ENCODE measurements at places on chromosomes 6 and 20.

DNA sequence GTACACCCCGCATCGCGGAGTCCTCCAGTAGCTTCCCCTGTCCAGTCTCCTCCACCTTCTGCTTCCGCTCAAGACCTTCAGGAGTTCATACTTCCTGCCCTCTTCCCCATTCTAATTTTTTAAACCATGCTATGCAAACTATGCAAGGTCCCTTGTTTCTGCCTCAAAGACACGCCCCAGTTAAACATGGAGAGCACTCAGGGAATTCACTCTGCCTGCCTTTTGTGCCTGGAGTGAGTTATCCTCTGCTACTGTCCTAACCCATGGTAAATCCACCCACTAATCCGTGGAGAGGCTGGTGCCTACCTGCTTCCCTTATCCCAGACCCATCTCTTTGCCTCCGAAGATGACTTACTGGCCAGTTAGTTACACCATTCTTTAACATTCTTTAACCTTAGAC lies 473.7 kb upstream of the JARID2 start:
- DNase-seq = no peak

DNA sequence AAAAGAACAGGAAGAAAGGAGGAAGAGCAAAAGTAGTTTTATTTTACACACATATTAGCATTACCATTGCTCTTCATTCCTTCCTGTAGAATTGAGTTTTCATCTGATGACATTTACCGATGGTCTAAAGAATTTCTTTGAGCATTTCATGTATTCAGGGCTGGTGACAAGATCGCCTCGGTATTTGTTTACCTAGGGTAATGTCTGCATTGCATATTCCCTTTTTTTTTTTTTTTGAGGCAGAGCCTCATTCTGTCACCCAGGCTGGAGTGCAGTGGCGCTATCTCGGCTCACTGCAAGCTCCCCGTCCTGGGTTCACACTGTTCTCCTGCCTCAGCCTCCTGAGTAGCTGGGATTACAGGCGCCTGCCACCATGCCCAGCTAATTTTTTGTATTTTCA lies 19.3 kb downstream of the RAB22A start:
- no peak for DNase-seq

GRCh38 chr6:133632206-133632605 lies 256.7 kb upstream of the TCF21 start:
- no peak for DNase-seq

DNA sequence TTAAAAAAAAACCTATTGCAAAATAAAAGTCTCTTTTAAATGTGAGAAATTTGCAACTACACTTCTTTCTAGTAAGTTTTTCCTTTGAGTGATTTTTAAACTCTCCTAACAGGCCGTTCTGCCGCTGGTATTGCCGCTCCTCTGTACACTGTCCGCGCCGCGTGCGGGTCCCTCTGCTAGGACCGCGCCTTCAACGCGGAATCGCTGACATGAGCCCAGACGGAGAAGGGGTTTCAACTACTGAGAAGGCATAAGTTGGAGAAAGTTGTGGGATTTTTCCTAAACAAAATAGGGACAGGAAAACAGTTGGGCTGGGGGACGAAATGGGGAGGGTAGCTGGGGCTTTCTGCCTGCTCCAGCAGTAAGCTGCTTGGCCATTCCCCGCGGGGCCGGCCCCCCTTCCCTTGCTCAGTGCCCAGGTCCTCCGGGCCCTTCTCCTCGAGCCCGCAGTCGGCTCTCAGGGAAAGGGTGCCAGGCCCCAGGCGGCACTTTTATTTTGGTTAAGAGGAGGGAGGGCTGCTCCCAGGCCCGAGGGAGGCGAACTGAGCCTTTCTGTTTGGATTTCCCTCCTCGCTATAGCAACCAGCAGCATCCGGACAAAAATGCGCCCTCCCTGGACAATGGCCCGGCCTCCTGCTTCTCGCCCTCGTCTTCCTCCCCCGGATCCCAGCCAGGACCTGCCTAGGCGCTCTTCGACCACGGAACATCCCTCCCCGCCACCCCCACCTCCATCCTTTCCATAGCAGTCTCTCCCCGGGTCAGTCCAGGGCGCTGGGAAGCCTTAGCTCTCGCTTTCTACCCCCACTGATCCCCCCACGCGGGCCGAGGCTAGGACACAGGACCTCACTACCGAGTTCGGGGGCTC lies 6.8 kb upstream of the POU3F2 start:
- DNase-seq = no peak

- DNase-seq = no peak
Observed at GRCh38 chr6:132198040-132198439, 203.2 kb downstream of the MOXD1 start.

DNA sequence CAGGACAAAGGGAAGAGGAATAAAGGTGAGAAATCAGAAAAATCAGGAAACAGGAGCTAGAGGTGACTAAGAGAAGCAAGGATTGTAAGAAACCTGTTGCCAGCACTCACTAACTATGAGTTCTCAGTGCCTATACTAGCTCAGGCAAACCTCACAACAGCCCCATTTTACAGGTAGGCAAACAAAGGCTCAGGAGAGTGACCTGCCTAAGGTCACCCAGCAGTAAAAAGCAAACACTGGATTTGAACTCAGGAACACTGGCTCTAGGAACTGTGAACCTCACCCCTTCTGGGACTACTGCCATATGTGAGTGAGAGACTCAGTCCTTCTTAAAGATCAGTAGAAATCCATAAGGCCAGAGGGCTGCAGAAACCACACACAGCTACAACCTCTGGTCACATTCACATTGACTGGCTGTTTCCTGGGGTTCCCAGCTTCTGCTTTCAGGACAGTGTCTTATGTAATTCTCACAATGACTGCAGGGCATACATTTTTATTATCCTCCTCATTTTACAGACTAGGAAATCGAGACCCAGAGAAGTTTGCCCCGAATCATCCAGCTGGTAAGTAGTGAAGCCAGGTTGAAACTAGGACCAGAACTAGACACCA lies 80.7 kb upstream of the MAFB start:
- DNase-seq = no peak

GRCh38 chr20:4829514-4830215 lies 108.0 kb downstream of the PRND start:
- DNase-seq = no peak

Measured in ascending aorta (tissue), 2 donors.